Stimulated activated CD4-positive, alpha-beta T cell treated with anti-CD3 and anti-CD28 coated beads, Interleukin-1b, Interleukin-23, amount 100 ng/mL, for 1 hour (primary cell): ENCODE measurements at places on chromosomes 1 and 21.

DNA sequence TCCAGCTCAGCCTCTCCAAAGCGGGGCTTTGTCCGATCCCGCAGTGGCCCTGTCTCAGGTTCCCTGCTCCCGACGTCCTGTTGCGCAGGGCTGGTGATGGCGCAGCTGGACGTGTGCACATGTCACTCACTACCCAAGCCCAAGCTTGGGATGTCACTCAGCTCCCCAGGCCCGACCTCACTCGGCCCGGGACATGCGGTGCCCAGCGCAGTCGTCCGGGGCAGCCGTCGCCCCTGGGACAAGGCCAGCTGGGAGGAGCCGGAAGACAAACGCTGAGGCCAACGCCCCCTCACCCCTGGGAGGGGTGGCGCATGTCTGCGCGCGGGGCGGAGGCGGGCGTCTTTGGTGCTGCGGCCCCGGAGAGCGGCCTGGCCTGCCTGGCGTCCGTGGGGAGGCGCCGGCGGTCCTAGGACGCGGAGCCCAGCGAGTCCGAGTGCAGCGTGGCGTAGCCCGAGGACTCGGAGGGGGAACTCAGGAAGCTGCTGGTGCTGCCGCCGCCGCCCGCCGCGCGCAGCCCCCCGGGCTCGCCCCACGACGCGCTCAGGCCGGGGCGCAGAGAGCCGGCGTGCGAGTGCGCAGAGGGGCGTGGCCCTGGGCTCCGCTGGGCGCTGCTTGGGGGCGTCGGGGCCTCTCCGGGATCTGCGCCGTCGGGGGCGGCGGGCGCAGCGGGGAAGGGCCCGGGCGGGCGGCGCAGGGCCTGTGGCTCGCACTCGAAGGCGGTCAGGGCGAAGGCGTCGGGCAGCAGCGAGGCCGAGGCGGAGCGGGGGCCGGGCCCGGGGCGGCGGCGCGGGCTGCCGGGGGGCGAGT, 5.2 kb downstream of the HES3 start:
- DNase-seq, result no peak

- no peak for DNase-seq
These were observed 232.5 kb upstream of the JUN start for GRCh38 chr1:59016390-59016789.

- DNase-seq, result no peak
These were observed 1048.0 kb downstream of the PLA2G4A start for GRCh38 chr1:187876775-187877174.

DNA sequence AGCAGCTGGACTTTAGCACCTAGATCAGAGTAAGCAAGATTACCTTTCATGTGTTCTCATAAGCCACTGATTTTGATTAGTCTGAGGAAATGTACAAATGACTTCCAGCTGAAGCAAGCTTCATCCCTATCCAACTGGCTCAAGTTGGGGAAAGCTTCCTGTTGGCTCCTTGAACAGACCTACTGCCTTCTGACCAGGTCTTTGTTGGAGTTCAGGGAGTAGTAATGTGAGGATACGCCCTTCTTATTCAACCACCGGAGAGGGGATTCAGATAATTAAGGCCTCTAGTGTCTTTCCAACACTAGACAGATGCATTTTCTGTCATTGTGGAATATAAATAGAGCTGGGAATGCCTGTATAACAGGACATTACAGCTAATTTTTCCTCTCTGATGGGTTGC, 268.9 kb downstream of the TGFB2 start:
- DNase-seq, result no peak

DNA sequence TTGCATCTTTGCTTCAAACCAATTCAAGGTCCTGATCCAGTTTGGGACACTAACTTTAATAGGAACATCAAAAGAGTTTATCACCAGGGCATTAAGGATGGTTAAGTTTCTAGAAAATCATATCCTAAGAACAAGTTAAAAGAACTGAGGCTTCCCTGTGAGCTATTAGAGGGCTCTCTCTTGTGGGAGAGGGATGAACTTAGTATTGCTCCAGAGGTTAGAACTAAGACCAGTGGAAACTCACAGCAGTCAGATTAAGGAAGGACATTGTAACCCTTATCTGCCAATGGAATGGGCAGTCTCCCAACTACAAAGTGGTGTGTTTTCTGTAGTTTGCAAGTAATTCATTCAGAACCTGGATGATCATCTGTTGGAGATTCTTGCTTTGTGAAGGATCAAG, 36.8 kb downstream of the UBE2U start:
- DNase-seq, result no peak

DNA sequence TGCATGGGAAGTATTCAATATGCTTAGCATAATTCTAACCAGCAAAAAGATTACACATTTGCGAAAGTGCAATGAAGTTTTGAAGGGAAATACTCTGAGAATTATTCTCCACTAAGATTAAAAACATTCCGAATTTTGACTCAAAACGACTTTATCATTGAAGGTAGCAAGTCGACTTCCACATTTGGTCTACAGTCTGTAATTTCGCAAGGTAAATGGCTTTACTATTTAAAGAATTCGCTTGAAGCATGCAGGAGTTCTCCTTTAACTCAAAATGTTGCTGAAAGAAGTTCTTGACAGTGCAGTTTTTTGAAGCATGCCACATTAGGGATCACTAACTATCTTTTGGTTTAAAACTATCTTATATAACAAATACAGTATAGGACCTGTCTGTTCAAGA, 161.0 kb upstream of the HP1BP3 start:
- DNase-seq, result no peak

GRCh38 chr1:6270401-6270800, 9.5 kb upstream of the GPR153 start:
- DNase-seq, result no peak

GRCh38 chr1:68175621-68176398, 56.5 kb downstream of the WLS start:
- DNase-seq, result no peak

GRCh38 chr1:23561076-23561812, 1.9 kb upstream of the ID3 start:
- no peak for DNase-seq

- no peak for DNase-seq
These were observed 866 bp upstream of the WNT2B start for GRCh38 chr1:112507921-112508277.

- DNase-seq, result no peak
These were observed 446.3 kb upstream of the NCAM2 start for GRCh38 chr21:20551939-20552338.

DNA sequence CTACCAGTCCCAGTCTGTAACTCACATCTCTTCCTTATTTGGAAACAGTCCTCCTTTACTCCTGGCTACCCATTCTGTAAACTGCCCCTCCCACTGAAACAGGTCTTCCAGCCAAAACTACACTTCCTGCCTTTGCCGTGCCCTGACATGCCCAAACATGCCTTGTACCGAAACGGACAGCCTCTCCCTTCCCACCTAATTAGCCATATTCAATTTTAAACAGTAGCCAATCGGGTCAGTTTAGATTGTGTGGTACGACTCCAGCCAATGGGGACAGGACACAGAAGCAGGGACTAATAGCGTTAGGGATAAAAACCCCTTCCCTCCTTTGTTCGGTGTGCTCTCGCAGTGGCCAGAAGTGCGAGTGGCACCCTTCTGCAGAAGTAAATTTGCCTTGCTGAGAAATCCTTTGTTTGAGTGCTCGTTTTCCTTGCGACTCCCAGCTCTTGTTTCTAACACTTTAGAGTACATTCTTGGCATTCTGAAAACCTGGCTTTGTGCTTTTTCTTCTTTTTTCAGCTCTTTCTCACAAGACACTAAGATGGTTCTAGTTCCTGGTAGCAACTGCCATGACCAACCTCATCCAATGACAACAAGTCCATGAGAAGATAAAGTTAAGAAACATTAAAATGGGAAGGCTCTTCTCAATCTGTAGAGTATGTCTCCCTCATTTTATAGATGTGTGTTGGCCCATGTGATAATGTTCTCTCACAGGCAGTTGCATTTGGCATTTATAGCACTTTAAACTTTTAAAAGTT, 325.1 kb upstream of the GREM2 start:
- no peak for DNase-seq

DNA sequence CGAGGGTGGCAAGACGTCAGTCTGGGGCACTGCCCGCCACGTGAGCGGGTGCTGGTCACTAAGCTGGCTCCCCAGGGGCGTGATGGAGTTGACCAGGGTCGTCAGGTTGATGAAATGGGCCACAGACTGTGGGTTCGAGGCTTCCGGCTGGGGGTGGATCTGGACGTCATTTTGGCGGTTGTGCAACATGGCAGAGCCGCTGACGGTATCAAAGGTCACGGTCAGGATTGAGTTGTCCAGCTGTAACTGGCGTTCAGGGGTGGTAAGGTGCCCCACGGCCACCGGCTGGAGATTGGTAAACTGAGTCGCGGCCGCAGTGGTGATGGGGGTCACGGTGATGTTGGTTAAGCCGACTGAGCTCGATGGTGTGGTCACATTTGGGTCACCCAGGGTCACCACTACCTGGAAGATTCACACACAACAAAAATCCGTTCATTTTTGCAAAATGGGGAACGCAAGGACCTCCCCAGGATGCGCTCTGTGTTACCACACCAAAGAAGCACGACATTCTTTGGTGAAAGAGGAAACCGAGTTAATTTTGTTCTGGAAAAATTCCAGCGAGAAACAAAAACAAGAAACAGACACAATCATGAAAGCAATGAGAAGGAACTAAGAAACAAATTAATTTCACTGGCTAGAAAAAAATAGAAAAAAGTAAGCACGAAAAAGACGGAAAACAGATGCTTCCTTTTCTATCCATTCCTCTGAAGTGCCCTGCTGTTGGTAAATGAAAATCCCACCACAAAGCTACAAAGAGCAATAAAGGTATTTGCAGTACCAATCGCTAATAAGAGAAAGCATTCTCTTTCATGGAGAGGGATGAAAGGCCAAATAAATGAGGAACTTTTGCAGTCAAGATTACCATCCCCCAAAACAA, 34.7 kb upstream of the RIPK4 start:
- DNase-seq, result no peak

GRCh38 chr1:228913626-228914414, 178.5 kb downstream of the RHOU start:
- no peak for DNase-seq

DNA sequence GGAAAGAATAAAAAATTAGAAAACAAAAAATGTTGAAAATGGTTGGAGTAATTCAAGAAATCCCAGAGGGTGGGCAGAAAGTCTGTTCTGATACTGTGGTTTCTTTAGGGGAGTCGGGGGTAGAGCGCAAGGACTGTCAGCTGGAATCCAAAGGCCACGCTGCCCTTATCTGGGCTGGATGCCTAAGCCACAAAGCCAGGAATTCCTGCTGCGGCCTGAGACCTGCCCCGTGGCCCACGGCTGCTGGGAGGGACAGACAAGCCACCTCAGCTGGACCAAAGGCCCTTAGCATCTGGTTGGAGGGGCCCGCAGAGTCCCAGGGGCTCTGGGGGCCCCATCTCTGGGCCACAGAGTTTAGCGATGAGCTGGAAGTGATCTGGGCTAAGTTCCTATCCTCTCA, 60.2 kb downstream of the DMRTB1 start:
- no peak for DNase-seq

DNA sequence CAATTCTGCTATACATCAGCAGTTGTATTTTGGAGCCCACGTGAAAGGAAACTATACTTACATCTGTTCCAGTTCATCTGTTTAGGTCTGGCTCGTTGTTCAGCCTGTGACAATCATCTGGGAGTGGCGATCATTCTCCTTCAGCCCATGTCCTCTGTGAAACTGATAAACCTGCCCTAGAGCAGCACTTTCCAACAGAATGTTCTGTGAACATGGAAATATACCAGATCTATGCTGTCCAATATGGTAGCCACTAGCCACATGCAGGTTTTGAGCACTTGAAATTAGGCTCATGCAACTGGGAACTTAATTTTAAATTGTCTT, 24.5 kb upstream of the COQ8A start:
- DNase-seq, result no peak

GRCh38 chr1:215878843-215879242, 311.7 kb downstream of the KCTD3 start:
- DNase-seq, result no peak

GRCh38 chr1:103576065-103576464, 4.7 kb downstream of the AMY2B start:
- no peak for DNase-seq

DNA sequence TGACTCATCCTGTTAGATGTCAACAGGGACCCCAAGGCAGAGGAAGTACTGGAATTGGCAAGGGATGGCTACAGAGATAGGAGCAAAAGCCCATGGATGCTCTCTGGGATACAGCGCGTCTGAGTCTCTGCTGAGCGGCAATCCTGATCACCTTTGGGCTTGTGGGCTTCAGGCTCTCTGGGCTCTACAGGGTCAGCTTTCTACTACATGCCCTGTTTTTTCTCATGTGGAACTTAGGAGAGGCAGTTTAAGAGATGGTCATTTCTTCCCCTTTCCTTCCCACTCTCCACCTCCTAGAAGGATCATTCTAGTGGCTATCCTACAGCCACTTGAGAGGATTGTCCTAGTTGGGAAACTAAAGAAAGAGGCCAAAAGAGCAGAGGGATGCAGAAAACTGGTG, 1.3 kb downstream of the LINGO4 start:
- DNase-seq, result no peak

- DNase-seq, result no peak
These were observed 34.6 kb downstream of the OLFML2B start for GRCh38 chr1:161989108-161989507.

GRCh38 chr1:14924455-14925331, 228.9 kb upstream of the TMEM51 start:
- no peak for DNase-seq

DNA sequence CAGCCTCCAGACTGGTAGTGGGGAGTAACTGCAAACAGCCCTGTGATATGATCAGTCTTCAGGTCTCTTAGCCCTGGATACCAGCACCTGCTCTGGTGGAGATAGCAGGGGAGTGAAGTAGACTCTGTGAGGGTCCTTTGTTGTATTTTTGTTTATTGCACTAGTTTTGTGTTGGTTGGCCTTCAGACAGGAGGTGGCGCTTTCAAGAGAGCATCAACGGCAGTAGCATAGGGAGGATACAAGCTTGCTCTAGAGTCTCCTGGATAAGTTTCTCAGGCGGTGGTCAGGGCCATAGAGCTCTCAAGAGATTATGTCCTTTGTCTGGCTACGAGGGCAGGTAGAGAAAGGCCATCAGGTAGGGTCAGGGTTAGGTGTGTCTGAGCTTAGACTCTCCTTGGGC, 116.4 kb downstream of the USH2A start:
- no peak for DNase-seq

- DNase-seq, result no peak
These were observed 17.8 kb downstream of the PKNOX1 start for GRCh38 chr21:42991992-42992740.

GRCh38 chr1:17653728-17654351, 101.3 kb upstream of the ACTL8 start:
- no peak for DNase-seq

GRCh38 chr1:109492779-109493178, 1.1 kb upstream of the CYB561D1 start:
- no peak for DNase-seq
